ENCODE measurements at places on chromosomes 1 and 21.
A peak's percentile ranks its signal among the peaks of the same experiment; 100 is the strongest.

DNA sequence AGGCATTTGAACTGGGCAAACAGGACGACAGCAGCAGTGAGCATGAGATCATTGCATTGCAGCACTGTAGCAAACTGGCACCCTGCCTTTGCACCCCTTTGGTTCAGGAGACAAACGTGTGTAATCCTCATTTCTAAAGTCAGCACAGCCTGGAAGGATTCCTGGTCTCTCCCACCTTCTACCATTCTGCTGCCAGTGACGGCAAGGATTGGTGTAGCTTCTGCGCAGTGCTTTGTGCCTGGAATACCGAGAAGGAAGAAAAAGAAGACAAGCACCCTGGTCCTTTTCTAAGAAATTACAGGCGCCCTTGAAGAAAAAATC is 805.3 kb downstream of the USP25 start:
- DNase-seq: no peak

DNA sequence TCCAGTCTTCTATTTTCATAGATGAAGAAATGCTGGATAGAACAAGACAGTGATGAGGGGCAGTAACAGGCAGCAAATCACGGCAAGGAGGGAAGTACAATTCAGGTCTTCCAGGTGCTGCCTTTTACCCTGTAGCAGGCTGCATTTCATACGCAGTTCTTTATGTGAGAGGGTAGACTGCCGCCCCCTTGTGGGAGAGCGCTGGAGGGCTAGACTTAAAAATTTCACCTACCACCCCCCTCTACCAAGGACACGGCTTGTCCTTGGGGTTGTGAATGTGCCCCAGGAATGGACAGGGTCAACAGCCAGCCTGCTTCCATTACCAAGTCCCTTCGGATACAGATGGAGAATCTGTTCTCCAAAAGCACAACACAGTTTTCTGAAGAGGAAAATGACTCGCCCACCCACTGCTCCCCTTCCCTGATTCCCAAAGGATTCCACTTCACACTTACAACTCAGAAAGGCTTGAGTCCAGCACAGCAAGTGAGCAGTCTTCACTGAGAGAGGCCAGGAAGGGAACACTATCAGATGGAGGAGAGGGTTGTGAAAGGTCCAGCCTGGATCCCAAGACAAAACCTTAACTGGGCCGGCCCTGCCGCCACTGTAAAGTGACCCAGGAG is 7.4 kb downstream of the WDR77 start:
- DNase-seq: peak; percentile 66

DNA sequence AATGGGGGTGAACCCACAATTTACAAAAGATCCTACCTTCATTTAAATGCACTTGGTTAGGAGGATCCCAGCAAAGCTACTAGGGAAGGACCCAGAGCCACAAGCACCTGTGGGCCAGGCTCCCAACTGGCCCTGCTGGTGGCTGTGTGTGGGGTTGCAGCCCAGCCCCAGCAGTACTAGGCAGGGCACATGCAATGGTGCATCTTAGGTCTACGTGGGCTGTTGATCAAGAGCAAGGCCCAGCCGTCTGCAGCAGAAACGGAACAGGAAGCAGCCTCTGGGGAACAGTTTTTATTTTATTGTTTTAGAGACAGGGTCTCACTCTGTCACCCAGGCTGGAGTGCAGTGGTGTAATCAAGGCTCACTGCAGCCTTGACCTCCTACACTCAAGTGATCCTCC is 134.1 kb upstream of the RAB4A start:
- no peak for DNase-seq

DNA sequence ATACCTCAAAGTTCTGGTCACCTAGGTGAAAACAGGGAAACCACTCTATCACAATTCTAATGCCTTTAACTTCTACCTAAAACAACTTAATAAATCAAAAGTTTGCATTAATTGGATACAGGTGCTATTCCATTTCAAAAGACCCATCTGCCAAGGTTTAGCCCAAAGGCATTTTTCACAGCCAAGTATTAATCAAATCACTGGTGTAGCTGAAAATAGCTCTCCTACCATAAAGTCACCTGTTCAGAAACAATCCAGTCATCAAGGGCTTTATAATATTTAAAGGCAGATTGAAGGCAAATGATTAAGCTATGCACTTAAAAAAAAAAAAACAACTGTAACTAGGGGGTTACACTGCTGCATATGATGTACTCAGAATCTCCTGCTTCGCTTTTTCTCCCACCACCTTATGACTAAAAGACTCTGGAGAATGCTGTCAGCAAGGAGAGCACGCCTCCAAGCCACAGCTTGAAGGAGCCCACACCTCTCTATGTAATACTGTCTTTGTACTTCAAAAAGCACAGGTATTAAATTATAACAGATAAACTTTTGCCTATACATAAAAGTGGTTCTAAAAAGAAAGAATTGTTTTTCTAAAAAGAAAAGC is 20.5 kb downstream of the KIAA0319L start:
- no peak for DNase-seq

GRCh38 chr1:53384796-53385195 is 56.9 kb upstream of the LRP8 start:
- DNase-seq: no peak

- no peak for DNase-seq
Observed at GRCh38 chr1:34865573-34865972, 6.0 kb upstream of the SMIM12 start.

- peak; percentile 80 for DNase-seq
Observed at GRCh38 chr1:248873993-248874533, 15.2 kb upstream of the ZNF692 start.

DNA sequence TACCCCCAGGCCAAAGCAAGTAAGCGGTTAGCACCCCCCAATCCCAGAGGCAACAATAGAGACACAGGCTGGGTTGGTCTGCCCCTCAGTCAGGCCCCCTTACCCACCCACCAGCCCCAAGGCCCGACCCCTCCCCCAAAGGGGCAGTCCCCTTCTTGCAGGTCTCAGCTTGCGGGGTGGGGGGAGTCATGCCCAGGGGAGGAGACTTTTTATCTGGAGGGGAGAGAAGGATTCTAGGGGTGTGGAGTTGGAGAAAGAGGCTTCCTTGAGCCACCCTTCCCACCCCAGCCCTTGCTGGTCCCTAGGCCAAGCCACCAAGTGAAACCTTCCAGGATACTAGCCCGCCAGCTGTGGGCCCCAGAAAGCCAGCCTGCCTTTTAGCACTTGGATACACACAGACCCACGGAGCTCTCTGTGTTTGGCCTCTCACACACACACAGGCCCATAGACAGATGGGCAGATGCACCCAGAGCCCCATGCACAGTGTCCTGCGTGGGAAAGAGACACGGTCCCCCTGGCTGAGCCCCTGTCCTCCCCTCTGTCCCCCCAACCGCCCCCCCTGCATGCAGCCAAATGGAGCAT is 7.1 kb downstream of the TMEM54 start:
- no peak for DNase-seq

- DNase-seq: no peak
Observed at GRCh38 chr21:34243562-34243961, 120.2 kb upstream of the KCNE2 start.

DNA sequence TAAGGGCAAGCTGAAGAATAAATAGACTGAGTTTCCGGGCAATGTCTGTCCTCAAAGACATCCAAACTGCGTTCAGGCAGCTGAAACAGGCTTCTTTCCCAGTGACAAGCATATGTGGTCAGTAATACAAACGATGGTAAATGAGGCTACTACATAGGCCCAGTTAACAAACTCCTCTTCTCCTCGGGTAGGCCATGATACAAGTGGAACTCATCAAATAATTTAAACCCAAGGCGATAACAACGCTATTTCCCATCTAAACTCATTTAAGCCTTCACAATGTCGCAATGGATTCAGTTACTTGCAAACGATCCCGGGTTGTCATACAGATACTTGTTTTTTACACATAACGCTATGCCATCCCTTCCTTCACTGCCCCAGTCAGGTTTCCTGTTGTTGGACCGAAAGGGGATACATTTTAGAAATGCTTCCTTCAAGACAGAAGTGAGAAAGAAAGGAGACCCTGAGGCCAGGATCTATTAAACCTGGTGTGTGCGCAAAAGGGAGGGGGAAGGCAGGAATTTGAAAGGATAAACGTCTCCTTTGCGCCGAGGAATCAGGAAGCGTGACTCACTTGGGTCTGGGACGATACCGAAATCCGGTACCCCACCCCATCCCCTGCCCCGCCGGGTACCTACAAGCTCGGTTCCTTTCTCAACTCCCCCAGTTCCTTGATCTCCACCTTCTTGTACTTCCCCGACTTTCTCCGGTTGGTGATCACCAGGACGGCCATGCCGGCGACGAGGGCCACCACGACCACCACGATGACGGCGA is 1.3 kb downstream of the TACSTD2 start:
- no peak for DNase-seq

DNA sequence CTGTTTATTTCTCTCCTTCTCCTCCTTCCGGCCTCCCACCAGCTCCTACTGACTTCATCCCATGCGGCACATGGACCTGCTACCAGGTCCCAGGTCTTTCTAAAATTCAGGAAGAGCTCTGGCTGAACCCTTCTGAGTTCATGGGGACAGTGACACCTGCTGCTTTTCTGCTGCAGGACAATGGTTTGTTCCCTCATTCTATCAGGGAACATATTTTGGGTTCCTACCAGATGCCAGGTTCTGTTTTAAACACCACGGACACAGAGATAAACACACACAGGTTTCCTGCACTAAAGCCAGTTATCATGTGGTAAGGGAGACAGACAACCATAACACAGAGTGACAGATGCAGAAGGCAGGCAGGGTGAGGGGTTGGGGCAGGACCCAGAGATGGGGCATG is 114.0 kb upstream of the RAB4A start:
- DNase-seq: no peak

GRCh38 chr1:52296345-52296744 is 69.7 kb downstream of the CC2D1B start:
- no peak for DNase-seq

GRCh38 chr1:86487131-86487810 is 18.5 kb downstream of the CLCA1 start:
- DNase-seq: no peak

DNA sequence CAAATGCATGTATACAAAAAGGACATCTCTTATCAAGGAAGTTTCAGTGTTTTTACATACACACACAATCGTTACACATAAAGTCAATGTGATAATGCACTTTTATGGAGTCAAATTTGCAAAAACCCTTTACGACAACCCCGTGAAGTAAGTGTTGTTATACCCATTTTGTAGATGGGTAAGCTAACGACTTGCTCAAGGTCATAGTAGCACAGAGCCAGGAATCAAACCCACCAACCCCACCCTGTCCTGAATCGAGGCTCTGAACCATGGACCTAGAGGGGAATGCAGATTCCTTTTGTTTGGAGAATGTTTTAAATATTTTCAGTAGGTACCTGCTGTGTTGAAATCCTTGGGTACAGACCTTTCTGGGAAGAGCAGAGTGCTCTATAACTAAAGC is 77.4 kb upstream of the ARTN start:
- DNase-seq: no peak

DNA sequence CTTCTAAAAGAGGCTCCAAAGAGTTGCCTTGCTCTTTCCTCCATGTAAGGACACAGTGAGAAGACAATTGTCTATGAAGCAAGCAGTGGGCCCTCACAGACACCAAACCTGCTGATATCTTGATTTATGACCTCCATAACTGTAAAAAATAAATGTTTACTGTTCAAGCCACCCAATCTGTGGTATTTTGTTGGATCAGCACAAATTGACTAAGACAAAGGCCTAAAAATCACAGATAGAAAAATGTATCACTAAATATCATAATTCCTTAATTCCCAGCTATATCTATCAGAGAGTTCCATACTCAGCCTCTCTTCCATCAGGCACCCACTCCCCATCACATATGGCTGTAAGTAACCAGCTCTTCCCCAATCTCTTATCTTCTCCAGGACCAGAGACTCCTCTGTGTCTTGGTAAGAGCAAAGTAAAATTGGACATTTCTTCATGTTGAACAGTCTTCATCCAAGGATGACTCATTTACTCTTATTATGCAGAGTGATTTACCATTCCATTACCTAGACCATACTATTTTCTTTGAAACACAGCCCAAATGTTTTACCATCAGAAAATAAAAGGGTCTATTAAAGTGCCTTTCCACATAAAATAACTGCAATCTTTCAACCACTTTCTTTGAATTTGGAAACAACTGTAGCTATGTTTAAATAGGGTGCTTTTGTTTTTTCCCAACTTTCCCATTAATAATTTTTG is 503.6 kb downstream of the MRPL39 start:
- DNase-seq: no peak

- DNase-seq: no peak
Observed at GRCh38 chr21:33339918-33340317, 15.1 kb downstream of the IFNAR1 start.

- DNase-seq: no peak
Observed at GRCh38 chr1:2460996-2461751, 14.9 kb upstream of the PLCH2 start.

DNA sequence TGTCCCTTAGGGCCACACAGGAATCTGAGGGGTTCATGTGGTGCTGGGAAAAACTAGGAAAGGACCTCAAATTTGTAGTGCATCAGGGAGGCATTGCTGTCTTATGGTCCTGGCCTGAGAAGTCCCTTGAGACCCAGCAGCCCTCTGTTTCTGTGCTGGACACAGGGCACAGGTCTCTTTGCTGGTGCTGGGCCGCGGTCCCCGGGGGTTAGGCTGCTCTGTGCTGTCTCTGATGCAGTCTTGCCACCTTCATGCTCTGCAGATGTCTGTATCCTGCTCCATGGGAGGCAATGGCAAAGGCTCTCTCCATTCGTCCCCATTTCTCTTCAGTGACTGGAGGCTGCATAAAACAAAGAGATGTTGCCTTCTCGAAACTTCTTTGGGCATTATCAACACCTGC is 13.0 kb downstream of the EDARADD start:
- DNase-seq: no peak

DNA sequence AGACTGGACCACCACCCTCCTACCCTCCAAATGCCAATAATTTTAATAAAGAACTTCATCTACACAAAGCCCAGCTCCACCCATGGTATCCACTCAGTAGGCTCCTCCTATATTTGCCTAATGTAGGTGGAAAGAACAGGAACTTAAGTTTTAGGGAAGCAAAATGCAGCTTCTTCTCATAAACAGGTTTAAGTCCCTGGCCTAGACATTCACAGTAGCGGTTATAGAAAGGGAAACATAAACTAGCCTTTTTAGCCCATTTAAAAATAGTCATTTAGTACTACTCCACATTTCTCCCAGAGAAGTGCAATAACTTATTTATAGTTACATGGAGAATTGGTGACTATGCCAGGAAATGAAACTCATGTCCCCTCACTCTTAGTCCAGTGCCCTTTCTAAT is 56.6 kb upstream of the CPLANE2 start:
- no peak for DNase-seq

DNA sequence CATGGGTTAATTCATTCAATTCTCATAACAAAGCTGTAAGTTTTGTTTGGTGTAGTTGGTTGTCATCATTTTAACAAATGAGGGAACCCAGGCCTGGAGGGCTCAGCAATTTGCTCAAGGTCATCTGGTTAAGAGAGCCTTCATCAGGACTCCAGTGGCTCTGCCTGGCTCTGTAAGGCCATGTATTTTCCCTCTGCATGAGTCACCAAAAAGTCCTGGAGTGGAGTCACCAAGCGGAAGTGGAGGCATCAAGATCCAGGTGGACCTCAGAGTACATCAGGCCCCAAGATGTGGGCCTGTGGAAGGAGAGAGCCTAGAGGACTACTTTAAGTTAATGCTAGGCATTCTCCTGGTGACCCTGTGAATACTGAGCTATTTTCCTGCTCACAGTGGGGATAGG is 30.0 kb upstream of the RBM15 start:
- no peak for DNase-seq

GRCh38 chr1:234579967-234580366 is 30.0 kb downstream of the IRF2BP2 start:
- DNase-seq: no peak

GRCh38 chr21:26499495-26499894 is 73.6 kb downstream of the CYYR1 start:
- no peak for DNase-seq

GRCh38 chr1:84090447-84091245 is 53.4 kb upstream of the PRKACB start:
- no peak for DNase-seq
